ENCODE measurements at places on chromosomes 13 and 19.

- DNase-seq = no peak
These were observed 541.4 kb downstream of the GPC6 start for GRCh38 chr13:93767917-93768409.

- DNase-seq = peak; percentile 67
These were observed 57.1 kb downstream of the ZNF568 start for GRCh38 chr19:36973021-36973843.

DNA sequence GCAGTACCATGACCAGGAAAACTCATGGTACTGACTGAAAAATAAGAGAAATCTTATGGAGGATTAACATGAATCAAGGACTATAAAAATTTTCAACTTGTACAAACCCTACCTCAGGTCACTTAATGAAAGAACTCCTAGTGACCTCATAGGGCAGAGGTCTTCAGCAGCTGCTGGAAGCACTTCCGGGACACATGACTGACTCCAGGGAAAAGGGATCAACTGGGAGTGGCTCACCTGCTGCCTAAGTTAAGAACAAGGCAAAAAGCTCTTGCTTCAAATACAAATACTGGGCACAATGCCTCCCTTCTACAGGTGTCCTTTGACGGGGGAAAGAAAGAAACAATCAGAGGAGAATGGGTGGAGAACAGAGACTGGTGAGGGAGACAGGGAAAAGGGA lies 18.6 kb downstream of the DOCK9 start:
- DNase-seq = no peak

DNA sequence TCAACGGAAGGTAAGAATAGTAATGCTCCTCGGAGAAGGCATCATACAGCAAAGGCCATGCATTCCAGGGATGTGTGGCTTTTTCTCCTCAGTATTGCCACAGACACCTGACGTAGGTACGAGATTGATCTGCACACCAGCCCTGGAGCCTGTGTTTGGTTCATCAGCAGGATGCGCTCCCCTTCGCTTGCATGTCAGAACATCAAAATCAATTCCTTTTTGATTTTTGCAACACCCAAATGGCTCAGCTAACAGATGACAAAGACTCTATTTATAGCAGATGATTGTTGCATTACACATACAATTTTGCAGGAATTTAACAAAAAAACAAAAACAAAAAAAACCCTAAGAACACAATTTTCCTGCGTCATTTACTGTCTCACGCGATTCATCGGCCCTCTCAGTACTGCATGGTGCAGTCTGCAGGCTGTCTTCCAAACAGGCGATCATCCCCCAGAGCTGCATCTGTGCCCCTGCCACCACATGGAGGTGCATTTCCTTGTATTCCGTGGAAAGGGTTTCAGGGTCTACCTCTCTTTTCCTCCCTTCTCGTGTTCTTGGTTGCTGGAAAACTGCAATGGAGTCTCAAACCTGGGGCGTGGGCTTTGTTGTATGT lies 207.3 kb downstream of the TEX29 start:
- DNase-seq = no peak

Measured in activated T-cell treated with anti-CD3 and anti-CD28 coated beads for 4 hours (primary cell).